ENCODE measurements at places on chromosomes 7 and 10. TPM values are rescaled to one million over a fixed set of nuclear protein-coding genes. Genes with fewer than 3 reads are reported as not detected.
A peak's percentile ranks its signal among the peaks of the same experiment; 100 is the strongest.

Gene NXPH1
- not detected for total RNA-seq

- H3K4me3 ChIP-seq = no peak overlapping the region
- no peak for DNase-seq
- H3K27me3 ChIP-seq = no peaks in the 10 kb centered on the region
- no peak overlapping the region for H3K27ac ChIP-seq
These were observed 77.9 kb downstream of the CCDC71L start for GRCh38 chr7:106583100-106583499.

DNA sequence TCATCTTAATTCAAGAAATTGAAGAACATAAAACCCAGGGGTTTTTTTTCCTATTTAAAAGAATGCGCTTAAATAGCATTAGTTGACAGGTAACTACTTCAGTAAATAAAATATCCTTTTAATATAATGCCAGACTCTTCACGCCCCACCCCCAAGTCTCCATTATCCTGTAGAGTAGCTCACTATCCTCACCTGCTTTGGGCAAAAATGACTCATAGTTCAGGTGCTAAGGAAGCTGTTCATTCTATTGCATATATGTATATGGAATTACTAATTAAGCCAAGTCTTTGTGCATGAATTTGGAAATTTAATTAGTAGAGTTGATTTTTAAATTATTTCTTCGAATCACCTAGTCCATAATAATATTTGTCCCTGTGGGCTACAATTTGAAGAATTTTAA is 656.8 kb upstream of the ANKRD30A start:
- H3K4me1 ChIP-seq = peaks cover 11% of the 10 kb centered on the region
- DNase-seq = no peak
- H3K4me3 ChIP-seq = no peak overlapping the region
- no peaks in the 10 kb centered on the region for H3K36me3 ChIP-seq

- DNase-seq = no peak
- no peak overlapping the region for H3K27ac ChIP-seq
- H3K36me3 ChIP-seq = no peaks in the 10 kb centered on the region
- no peak overlapping the region for H3K4me3 ChIP-seq
- peaks cover 14% of the 10 kb centered on the region for H3K27me3 ChIP-seq
- H3K4me1 ChIP-seq = no peaks in the 10 kb centered on the region
These were observed 27.1 kb upstream of the PRKCQ start for GRCh38 chr10:6607182-6607581.

DNA sequence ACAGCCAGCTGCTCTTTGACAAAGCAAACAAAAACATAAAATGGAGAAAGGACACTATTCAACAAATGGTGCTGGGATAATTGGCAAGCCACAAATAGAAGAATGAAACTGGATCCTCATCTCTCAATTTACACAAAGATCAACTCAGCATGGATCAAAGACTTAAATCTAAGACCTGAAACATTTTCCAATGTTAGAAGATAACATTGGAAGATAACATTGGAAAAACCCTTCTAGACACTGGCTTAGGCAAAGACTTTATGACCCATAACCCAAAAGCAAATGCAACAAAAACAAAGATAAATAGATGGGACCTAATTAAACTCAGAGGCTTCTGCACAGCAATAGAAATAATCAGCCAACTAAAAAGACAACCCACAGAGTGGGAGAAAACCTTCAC is 425.7 kb upstream of the SEMA3D start:
- no peaks in the 10 kb centered on the region for H3K27me3 ChIP-seq
- no peak overlapping the region for H3K4me3 ChIP-seq
- no peaks in the 10 kb centered on the region for H3K4me1 ChIP-seq
- H3K36me3 ChIP-seq = no peaks in the 10 kb centered on the region

DNA sequence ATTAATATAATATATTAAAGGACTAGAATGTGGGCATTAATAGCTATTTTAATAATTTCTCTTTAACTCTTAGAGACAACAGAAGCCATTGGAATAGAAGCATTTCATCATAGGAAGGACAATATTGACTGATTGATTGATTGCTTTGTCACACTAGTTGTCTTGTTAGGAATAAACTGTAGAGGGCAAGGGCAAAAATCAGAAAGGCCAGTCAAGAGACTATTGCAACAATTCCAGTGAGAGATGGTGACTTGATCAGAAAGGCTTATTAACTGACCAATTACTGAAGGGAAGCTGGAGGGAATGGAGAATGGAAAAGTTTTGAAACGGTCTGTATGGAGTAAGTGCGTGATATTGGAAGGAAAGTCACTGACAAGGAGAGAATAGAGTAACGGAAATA is 87.3 kb downstream of the RUNDC3B start:
- H3K4me1 ChIP-seq = no peaks in the 10 kb centered on the region
- no peaks in the 10 kb centered on the region for H3K36me3 ChIP-seq
- no peak overlapping the region for H3K27ac ChIP-seq
- no peak for DNase-seq

DNA sequence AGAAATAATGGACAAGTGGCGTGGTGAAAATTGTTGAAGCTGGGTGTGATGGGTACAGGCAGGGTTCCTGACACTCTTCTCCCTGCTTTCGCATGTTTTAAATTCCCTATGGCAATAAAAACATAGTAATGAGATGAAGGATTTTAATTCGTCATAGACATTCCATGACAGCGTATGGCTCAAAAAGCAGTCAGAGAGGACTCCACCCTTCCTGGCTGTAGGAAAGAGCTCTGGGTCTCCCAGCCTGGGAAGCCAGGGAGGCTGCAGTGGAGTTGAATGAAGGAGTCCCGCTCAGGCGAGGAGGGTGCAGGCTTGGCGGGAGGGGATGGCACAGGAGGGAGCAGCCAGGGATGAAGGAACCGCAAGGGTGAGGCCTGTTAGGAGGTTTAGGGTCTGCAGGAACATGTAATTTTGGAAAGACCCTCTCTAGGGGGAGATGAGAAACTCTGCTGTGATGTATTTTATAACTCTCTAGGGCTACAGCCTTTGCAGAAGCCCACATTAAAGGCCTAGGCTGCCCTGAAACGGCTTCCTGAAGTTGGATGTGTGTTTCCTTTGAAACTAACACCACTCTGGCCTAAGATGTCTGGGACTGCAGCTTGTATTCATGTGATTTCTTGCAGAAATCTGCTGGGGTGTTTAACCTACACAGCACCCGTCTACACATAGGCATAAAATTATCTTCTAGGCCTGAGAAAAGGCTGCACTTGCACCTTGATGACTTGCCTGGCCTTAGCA is 7.6 kb upstream of the LARP4B start:
- no peak overlapping the region for H3K27ac ChIP-seq
- peak; percentile 38 for DNase-seq
- H3K4me3 ChIP-seq = no peak overlapping the region
- no peaks in the 10 kb centered on the region for H3K27me3 ChIP-seq

- peaks cover 6% of the 10 kb centered on the region for H3K4me1 ChIP-seq
- no peaks in the 10 kb centered on the region for H3K27me3 ChIP-seq
- DNase-seq = no peak
- H3K4me3 ChIP-seq = no peak overlapping the region
- peaks cover 50% of the 10 kb centered on the region for H3K36me3 ChIP-seq
- no peak overlapping the region for H3K27ac ChIP-seq
These were observed 62.6 kb upstream of the EFCAB10 start for GRCh38 chr7:105643851-105644250.

DNA sequence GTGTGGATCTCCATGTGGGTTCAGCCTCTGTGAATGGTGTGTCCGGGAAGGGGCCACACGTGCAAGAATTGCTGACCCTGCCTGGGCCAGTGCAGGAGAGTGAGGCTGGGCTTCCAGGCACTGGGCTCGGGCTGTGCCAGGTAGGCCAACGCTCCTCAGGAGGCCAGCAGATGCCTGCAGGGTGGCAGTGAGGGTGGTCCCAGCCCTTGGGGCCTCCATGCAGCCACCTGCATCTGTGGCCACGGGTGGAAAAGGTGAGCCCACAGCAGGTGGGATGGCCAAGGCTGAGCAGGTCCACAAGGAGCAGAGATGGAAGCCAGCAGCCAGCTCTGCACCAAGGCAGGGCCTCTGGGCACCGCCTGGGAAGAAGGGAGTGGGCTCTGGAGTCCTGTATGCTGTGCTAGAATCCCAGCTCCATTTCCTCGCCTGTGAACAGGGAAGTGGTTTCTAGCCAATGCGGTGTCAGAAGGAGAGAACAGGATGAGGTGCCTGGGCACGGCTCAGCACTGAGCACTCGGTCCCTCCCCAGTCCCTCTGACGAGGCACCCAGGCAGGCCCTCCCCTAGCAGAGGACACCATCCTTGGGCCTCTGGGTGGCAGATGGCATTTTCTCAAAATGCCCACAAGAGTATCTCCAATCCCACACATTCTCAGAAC is 31.1 kb upstream of the RET start:
- peaks cover 10% of the 10 kb centered on the region for H3K27me3 ChIP-seq
- H3K4me1 ChIP-seq = no peaks in the 10 kb centered on the region
- no peak overlapping the region for H3K4me3 ChIP-seq

GRCh38 chr10:97072851-97073665 is 112.7 kb downstream of the SLIT1 start:
- no peaks in the 10 kb centered on the region for H3K36me3 ChIP-seq
- peaks cover 68% of the 10 kb centered on the region for H3K27me3 ChIP-seq
- no peak overlapping the region for H3K4me3 ChIP-seq
- H3K27ac ChIP-seq = no peak overlapping the region
- no peak for DNase-seq

- no peaks in the 10 kb centered on the region for H3K27me3 ChIP-seq
- H3K4me1 ChIP-seq = no peaks in the 10 kb centered on the region
- H3K27ac ChIP-seq = no peak overlapping the region
- H3K4me3 ChIP-seq = no peak overlapping the region
These were observed 28.7 kb upstream of the NAMPT start for GRCh38 chr7:106313456-106313901.

- DNase-seq = no peak
- no peaks in the 10 kb centered on the region for H3K36me3 ChIP-seq
- H3K4me1 ChIP-seq = no peaks in the 10 kb centered on the region
These were observed 69.6 kb upstream of the RAPGEF5 start for GRCh38 chr7:22426463-22427094.

Measured in suprapubic skin (tissue), 4 donors.